NAMALWA (cell line): ENCODE measurements at places on chromosomes 2 and 18.

- DNase-seq: peak; percentile 73
Measured at GRCh38 chr2:152189622-152190495, 14.3 kb upstream of the STAM2 start.

- no peak for DNase-seq
Measured at GRCh38 chr2:214547931-214548330, 137.1 kb downstream of the VWC2L start.

GRCh38 chr2:144524118-144525009 lies 4.4 kb upstream of the ZEB2 start:
- DNase-seq: peak; percentile 37

DNA sequence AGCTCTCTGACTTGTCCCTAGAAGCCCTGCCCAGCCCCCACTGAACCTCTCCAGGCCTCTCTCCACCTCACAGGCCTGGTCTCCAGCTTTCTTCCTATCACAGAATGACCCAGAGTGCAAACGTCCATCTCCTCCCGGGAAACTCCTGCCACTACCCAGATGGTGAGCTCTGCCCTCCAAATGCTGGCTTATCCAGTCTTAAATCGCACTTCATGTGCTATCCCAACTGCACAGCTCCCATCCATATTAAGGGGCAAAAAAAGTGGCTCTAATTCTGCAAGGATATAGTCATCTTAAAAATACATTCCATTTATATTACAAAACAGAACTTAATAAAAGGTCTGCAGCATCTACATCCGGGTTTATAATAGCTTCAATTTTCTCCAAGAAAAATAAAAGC lies 70.8 kb upstream of the CDC42EP3 start:
- no peak for DNase-seq

DNA sequence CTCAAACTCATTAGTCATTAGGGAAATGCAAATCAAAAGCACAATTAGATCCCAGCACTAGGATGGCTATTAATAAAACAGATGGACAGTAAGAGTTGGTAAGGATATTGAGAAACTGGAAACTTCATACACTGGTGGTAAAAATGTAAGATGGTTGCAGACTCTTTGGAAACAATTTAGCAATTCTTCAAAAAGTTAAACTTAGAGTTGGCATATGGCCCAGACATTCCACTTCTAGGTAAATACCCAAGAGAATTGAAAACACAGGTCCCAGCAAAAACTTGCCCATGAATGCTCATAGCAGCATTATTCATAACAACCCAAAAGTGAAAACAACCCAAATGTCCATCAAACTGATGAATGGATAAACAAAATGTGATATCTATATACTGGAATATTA lies 84.9 kb upstream of the ZFP36L2 start:
- DNase-seq: no peak

GRCh38 chr18:37334631-37335408 lies 230.8 kb downstream of the CELF4 start:
- no peak for DNase-seq

- no peak for DNase-seq
Measured at GRCh38 chr2:20223407-20224163, 1.3 kb downstream of the SDC1 start.

- no peak for DNase-seq
Measured at GRCh38 chr2:109269706-109270504, 140.9 kb downstream of the SH3RF3 start.

- no peak for DNase-seq
Measured at GRCh38 chr2:37975808-37976207, 50.7 kb downstream of the RMDN2 start.

GRCh38 chr2:234395891-234396420 lies 100.9 kb downstream of the ARL4C start:
- no peak for DNase-seq

DNA sequence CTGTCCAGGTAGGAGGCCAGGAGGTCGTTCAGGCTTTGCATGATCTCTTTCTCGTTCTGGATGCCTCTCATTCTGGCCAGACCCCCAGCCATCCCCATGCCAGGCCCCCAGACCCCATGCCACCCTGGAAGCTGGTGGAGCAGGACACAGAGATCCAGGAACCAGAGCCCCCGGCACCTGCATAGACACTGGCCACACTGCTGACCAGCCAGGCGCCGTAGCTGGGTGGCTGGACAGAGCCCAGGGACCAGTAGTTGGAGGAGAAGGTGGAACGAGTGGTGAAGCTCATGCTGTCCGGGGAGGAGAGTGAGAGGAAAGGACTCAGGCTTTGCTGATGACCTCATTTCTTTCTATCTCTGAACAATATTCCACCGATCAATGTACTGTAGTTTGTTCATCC lies 35.5 kb downstream of the SLC4A5 start:
- DNase-seq: no peak

DNA sequence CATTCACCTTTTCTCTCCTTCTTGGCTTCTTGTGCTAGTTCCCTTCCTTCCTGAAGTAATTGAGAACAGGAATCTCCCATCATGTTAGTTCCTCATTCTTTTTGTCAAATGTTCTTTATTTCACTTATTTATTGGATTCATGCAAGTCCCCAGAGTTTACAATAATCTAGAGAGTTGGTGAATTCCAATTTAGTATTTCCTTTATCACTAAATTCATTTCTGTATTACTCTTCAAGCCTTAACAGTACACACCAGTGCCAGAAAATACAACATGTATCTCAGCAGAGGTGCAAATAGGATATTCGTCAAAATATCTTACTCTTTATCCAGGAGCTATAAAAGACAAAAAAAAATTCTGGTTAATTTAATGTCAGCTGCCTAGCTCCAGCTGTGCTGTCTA lies 121.9 kb upstream of the SETBP1 start:
- DNase-seq: no peak

DNA sequence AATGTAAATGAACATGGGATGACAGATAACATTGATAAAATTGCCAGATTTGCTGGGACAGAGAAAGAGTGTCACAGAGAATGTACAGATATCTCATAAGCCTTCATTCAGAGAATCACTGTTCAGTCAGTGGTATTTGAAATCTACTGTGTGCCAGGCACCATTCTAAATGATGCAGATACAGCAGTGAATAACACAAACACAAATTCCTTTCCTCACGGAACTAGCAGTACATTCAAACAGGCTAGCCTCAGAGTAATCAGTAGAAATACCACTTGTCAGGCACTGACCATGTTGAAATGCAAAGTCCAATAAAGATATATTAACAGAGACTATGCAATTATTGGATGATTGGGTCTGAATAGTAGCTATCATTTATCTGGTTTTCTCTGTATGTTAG lies 211.0 kb downstream of the RDH14 start:
- no peak for DNase-seq
